ENCODE measurements at places on chromosomes 16 and 17. TPM values are rescaled to one million over a fixed set of nuclear protein-coding genes. Genes with fewer than 3 reads are reported as not detected.

The SCGB1C2 gene
- total RNA-seq: not detected

The KREMEN2 gene
- not detected for total RNA-seq

The PEX12 gene
- 2.8 TPM for total RNA-seq

The SLC6A2 gene
- total RNA-seq: not detected

The PPP1R27 gene
- total RNA-seq: not detected

The CCL1 gene
- total RNA-seq: not detected

The SARM1 gene
- total RNA-seq: 7.0 TPM

The SMIM22 gene
- total RNA-seq: not detected

DNA sequence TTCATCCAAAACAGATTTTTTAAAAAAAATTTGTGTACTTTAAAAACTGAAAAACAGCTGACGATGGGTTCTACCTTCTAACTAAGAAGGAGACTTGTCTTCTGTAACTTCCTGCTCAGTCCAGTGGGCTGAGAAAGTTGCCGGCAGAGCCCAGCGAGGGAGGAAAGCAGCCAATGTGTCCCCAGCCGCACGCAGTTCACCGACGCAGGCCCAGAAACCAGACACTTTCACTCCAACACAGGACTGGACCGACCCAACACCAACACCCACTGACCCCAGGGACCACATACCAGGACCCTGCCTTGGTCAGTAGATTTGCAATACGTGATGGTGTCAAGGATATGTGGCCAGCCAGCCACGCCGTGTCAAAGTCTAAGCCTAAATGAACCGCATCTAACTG lies 25.6 kb downstream of the TRAP1 start:
- no peaks in the 10 kb centered on the region for H3K27me3 ChIP-seq
- no peak for DNase-seq
- no peaks in the 10 kb centered on the region for H3K4me1 ChIP-seq

- H3K36me3 ChIP-seq: no peaks in the 10 kb centered on the region
- no peak for DNase-seq
- H3K27me3 ChIP-seq: peaks cover 8% of the 10 kb centered on the region
- no peaks in the 10 kb centered on the region for H3K4me1 ChIP-seq
- H3K27ac ChIP-seq: no peak overlapping the region
- H3K4me3 ChIP-seq: no peak overlapping the region
Observed at GRCh38 chr17:35387496-35387895, 14.1 kb upstream of the SLFN11 start.

DNA sequence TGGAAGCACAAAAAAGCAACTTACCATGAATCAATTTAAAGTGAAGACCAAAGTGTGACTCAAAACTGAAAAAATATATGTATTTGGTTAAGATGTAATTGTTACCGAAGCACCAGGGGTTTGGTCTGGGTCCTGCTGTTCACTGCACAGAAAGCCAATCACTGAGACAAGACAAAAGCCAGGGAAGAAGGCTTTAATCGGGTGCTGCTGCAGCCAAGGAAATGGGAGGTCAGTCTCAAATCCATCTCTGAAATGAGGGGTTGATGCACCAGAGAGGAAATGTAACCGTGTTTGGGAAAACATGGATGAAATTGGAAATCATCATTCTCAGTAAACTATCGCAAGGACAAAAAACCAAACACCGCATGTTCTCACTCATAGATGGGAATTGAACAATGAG lies 73.6 kb upstream of the HSBP1 start:
- no peaks in the 10 kb centered on the region for H3K4me1 ChIP-seq
- no peaks in the 10 kb centered on the region for H3K27me3 ChIP-seq
- no peaks in the 10 kb centered on the region for H3K36me3 ChIP-seq
- no peak overlapping the region for H3K27ac ChIP-seq
- no peak for DNase-seq
- H3K4me3 ChIP-seq: no peak overlapping the region

- H3K27ac ChIP-seq: no peak overlapping the region
- H3K27me3 ChIP-seq: no peaks in the 10 kb centered on the region
- DNase-seq: no peak
- no peaks in the 10 kb centered on the region for H3K4me1 ChIP-seq
- no peak overlapping the region for H3K4me3 ChIP-seq
Observed at GRCh38 chr17:57405491-57406072, 149.3 kb downstream of the MSI2 start.

GRCh38 chr16:21033704-21034103 lies 116.9 kb downstream of the DNAH3 start:
- no peaks in the 10 kb centered on the region for H3K36me3 ChIP-seq
- no peaks in the 10 kb centered on the region for H3K27me3 ChIP-seq
- H3K27ac ChIP-seq: no peak overlapping the region

GRCh38 chr17:69154267-69154666 lies 12.6 kb upstream of the ABCA6 start:
- no peak overlapping the region for H3K27ac ChIP-seq
- no peak overlapping the region for H3K4me3 ChIP-seq
- DNase-seq: no peak

DNA sequence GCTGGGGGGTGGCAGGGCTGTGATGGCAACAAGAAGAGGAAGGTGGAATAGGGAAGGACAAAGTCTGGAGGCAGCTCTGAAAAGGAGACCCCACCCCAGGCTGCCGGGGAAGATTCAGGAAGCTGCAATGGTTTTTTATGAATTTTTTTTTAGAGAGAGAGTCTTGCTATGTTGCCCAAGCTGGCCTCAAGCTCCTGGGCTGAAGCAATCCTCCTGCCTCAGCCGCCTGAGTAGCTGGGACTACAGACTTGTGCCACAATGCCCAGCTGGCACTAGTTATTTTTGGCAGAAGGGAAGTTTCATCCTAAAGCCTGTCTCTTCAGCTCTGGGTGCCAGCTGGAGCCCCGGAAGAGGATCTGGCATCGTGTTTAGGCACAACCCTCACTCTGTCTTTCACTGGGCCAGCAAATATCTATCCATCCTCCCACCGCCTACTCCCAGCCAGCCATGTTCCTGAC lies 1.3 kb upstream of the CES3 start:
- DNase-seq: no peak
- H3K4me3 ChIP-seq: no peak overlapping the region
- H3K36me3 ChIP-seq: no peaks in the 10 kb centered on the region
- no peaks in the 10 kb centered on the region for H3K4me1 ChIP-seq
- H3K27ac ChIP-seq: no peak overlapping the region

DNA sequence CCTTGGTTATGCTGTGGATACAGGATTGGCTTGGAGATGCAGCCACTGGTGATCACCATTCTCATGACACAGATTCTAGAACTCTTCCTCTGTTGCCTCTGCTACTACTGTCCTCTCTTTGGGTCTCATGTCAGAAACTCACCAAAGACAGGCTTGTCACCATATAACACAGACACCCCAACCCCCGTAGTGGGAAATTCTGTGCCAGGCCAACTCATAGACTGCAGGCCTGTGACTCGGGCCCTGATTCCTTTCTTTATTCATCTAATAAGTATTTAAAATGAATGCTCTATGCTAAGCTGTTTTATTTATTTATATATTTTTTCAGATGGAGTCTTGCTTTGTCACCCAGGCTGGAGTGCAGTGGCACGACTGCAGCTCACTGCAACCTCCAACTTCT lies 9.5 kb downstream of the CYB5D2 start:
- no peak overlapping the region for H3K4me3 ChIP-seq
- DNase-seq: no peak
- H3K36me3 ChIP-seq: no peaks in the 10 kb centered on the region
- H3K4me1 ChIP-seq: no peaks in the 10 kb centered on the region
- H3K27ac ChIP-seq: no peak overlapping the region
- H3K27me3 ChIP-seq: no peaks in the 10 kb centered on the region

DNA sequence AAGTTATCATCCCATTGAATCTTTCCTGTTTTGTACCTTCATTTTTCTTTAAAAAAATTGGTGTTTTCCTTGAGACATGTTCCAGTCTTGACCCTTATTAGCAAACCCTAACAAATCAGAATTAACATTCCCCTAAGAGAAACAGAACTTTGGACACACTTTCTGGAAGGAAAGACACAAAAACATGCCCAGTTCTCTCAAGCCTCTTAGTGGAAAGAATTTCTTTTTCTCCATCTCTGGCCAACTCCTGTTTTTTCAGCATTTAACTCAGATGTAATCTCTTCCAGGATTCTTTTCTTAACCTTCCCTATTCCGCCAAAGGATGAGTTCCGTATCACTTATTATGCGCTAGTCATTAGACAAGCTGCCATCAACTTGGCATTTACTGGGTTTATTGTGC lies 23.9 kb upstream of the CDH8 start:
- H3K36me3 ChIP-seq: no peaks in the 10 kb centered on the region
- no peak overlapping the region for H3K4me3 ChIP-seq
- DNase-seq: no peak
- no peak overlapping the region for H3K27ac ChIP-seq
- no peaks in the 10 kb centered on the region for H3K4me1 ChIP-seq

- no peak overlapping the region for H3K27ac ChIP-seq
- H3K27me3 ChIP-seq: no peaks in the 10 kb centered on the region
- H3K4me3 ChIP-seq: no peak overlapping the region
- no peaks in the 10 kb centered on the region for H3K4me1 ChIP-seq
Observed at GRCh38 chr16:89014403-89015230, 37.6 kb upstream of the CBFA2T3 start.

DNA sequence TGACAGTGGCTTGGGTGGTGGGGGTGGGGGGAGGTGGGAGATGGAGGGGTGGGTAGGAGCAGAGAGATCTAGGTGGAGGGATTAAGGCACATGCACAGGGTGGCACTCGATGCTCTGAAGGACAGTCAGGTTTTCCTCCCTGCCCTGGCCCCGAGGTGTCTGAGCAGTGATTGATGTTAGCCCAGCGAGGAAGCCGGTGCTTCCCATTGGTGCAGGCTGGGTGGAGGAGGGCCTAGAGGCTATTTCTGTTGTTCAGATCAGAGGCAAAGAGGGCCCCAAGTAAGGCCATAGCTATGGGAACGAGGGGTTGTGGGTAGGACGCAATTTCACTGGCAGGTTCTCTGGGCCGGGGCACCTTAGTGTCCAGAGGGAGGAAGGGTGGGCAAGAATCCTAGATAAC lies 23.1 kb downstream of the CACNA1G start:
- H3K4me1 ChIP-seq: no peaks in the 10 kb centered on the region
- no peaks in the 10 kb centered on the region for H3K36me3 ChIP-seq
- DNase-seq: no peak
- no peak overlapping the region for H3K4me3 ChIP-seq
- no peak overlapping the region for H3K27ac ChIP-seq

- H3K4me1 ChIP-seq: no peaks in the 10 kb centered on the region
- DNase-seq: no peak
- H3K27me3 ChIP-seq: no peaks in the 10 kb centered on the region
- H3K4me3 ChIP-seq: no peak overlapping the region
Observed at GRCh38 chr16:78972006-78972405, 628.5 kb downstream of the MAF start.

DNA sequence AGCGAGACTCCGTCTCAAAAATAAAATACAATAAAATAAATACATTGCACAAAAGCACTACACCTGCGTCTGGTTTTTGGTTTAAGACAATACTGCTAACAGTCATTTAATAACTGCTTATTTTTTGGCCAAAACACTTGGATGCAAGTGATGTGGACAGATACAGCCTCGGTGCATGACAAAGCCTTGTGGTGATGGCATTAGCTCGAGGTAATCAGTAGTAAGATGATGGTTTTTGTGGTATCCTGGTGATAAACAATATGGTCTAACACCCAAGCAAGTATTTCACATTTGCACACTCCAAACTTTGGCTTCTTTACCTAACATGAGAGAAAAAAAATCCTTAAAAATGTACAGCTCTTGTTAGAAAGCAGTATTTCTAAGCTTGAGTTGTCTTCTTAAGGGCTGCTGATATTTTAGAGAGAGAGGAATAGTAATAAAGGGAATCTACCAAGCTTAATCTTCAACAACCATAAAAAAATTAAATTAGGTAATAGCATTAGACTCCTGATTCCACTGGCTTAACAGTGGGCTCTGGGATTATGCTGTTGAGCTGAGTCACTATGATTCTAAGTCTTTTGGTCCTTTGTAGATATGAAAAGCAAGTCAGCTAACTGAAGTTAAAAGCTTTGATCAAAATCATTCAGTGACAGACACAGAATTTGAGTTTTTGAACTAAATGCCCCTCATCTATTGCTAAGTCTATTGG lies 111.1 kb downstream of the VPS53 start:
- no peak for DNase-seq
- H3K27ac ChIP-seq: no peak overlapping the region
- H3K4me3 ChIP-seq: no peak overlapping the region
- H3K27me3 ChIP-seq: no peaks in the 10 kb centered on the region
- peaks cover 23% of the 10 kb centered on the region for H3K4me1 ChIP-seq

- H3K27me3 ChIP-seq: no peaks in the 10 kb centered on the region
- no peaks in the 10 kb centered on the region for H3K4me1 ChIP-seq
- peaks cover 2% of the 10 kb centered on the region for H3K36me3 ChIP-seq
- H3K27ac ChIP-seq: no peak overlapping the region
- peak; percentile 52 for DNase-seq
Observed at GRCh38 chr17:4881761-4882555, 17.4 kb upstream of the C17orf107 start.

DNA sequence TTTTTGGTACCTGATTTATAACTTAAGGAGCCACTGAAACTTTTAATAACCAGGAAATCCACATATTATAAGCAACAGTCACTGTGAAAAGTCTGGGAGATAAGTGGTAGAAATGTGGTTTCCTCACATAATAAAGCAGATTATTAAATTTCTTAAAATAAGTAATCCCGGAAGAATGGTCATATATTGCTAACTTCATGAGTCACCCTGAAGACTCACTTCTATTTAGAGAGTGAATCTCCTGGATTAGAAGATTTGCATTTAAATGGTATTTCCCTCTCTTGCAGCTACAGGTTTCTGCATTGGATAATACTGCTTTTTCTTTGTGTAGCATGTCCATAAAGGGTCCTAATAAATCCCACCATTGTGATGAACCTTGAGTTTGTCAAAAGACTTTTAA lies 1286.8 kb upstream of the CDH8 start:
- H3K4me1 ChIP-seq: no peaks in the 10 kb centered on the region
- DNase-seq: no peak
- H3K27me3 ChIP-seq: no peaks in the 10 kb centered on the region
- H3K36me3 ChIP-seq: no peaks in the 10 kb centered on the region
- H3K4me3 ChIP-seq: no peak overlapping the region
- H3K27ac ChIP-seq: no peak overlapping the region

- H3K4me3 ChIP-seq: no peak overlapping the region
- H3K4me1 ChIP-seq: peaks cover 4% of the 10 kb centered on the region
- H3K27ac ChIP-seq: no peak overlapping the region
- no peak for DNase-seq
- H3K36me3 ChIP-seq: no peaks in the 10 kb centered on the region
- peaks cover 27% of the 10 kb centered on the region for H3K27me3 ChIP-seq
Observed at GRCh38 chr17:3965118-3965800, 1.0 kb upstream of the ATP2A3 start.

DNA sequence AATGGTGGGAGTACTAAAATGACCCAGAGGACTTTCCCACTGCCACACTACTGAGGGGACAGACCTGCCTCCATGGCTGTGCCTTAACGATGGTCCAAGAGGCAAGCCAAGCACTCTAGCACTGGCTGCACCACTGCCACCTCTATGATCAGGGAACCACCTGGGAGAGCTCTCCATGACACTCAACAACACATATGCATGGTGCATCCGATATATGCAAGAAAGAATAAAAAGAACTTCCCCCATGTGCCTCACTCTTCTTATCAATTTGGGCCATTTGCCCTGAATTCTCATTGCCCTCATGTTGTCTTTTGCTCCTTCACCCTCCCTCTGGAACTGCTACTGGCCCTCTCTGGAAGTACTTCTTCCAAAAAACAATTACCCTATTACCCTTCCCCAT lies 99.5 kb downstream of the HS3ST3A1 start:
- DNase-seq: no peak
- H3K4me1 ChIP-seq: no peaks in the 10 kb centered on the region
- H3K4me3 ChIP-seq: no peak overlapping the region
- H3K27me3 ChIP-seq: no peaks in the 10 kb centered on the region
